RKO (cell line): ENCODE measurements at places on chromosomes 13 and 19.

GRCh38 chr19:10230861-10231611, at the start of gene S1PR2:
Gene S1PR2, minus strand, starts transcription at chr19:10231331. Its CDS starts 6,426 bp downstream, at chr19:10224905.
- DNase-seq = peak; percentile 80

DNA sequence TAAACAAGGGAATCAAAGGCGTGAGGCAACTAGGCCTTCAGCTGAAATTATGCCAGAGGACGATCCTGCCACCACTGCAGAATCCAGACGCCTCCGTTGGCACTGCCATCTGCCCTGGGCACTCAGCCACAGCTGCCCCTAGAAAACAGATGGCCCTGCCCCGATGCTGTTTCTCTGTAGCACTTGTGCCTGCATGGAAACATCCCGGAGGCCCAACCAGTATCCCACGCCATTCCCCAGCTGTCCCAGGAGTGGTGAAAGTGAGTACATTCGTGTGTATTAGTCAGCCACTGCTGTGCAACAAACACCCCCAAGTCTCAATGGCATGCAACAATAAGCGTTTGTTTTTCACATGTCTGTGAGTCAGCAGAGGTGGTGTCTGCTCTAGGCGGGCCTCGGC, 8.9 kb upstream of the CRTC1 start:
- peak; percentile 23 for DNase-seq

- no peak for DNase-seq
Measured at GRCh38 chr19:35352177-35352447, 4.4 kb downstream of the FFAR1 start.

GRCh38 chr19:5706876-5707573, 12.9 kb downstream of the LONP1 start:
- DNase-seq = no peak

DNA sequence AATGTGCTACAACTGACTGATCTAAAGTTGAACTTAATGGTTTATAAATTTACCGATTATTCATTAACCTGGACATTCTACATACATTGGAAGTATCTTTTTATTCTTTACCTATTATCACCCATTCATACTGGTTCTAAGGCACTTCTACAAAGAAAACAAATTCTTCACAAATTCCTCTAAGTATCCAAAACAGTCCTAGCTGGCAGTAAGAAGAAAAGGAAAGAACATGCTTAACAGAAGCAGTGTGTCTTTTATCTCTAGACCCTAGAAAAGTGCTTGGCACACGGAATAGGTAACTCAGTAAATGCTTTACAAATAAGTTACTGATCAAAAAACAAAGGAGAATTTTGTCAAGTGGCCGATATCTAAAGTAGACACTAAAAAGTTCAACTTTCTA, 32.8 kb downstream of the TSC22D1 start:
- no peak for DNase-seq

GRCh38 chr13:114013952-114014629, 40.2 kb upstream of the C13orf46 start:
- DNase-seq = no peak

DNA sequence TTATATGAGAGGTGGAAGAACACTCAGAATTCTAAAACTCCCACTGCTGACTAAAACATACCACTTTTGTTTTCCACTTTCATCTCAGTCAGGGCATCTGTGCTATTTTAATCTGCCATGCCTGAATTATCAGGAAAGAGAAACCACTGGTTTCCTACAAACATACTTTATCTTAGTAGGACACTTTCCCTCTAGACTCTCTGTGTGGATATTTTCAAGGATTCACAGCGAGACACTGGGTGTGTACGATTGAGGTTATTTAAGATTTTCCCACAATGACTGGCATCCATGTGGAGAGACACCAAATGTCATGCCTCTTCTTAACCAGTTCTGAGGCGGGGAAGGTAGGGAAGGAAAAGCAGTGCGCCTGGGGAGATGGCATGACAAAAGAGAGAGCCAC, 212.2 kb downstream of the ENOX1 start:
- no peak for DNase-seq

- DNase-seq = peak; percentile 51
Measured at GRCh38 chr19:1361601-1362386, 21.9 kb upstream of the NDUFS7 start.

DNA sequence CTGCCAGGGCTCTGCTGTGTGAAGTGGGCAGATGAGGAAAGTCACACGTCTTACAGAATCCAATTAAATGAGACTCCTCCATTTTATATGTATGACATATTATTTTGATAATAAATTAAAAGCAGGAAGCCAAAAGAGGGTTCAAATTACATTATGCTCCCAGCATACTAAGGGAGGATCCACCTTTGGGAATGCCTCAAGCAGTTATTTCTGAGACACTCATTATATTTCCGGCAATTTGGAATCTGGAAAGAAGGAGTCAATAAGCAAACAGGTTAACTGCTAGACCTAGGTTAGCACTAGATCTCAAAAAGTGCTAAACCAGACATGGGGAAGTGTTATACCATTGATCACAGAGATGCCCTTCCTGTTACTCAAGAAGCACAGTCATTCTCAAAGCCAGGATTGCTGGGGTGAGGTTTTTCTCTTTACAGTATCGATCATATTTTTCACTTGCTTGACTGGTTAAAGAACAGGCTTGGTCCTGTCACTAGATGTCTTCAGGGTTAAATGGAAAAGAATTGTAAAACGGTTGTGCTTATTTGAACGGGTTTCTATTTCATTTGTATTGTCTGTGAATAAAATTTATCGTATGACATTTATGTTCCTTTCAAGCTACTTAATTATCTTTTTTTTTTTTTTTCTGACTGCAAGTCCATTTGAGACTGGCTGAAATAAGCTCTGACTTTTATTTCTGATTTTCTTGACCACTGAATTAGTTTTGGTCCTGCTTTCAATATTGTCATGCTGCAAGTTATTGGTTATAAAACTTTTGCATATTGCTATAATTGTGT, 523.2 kb downstream of the KLF12 start:
- DNase-seq = no peak

DNA sequence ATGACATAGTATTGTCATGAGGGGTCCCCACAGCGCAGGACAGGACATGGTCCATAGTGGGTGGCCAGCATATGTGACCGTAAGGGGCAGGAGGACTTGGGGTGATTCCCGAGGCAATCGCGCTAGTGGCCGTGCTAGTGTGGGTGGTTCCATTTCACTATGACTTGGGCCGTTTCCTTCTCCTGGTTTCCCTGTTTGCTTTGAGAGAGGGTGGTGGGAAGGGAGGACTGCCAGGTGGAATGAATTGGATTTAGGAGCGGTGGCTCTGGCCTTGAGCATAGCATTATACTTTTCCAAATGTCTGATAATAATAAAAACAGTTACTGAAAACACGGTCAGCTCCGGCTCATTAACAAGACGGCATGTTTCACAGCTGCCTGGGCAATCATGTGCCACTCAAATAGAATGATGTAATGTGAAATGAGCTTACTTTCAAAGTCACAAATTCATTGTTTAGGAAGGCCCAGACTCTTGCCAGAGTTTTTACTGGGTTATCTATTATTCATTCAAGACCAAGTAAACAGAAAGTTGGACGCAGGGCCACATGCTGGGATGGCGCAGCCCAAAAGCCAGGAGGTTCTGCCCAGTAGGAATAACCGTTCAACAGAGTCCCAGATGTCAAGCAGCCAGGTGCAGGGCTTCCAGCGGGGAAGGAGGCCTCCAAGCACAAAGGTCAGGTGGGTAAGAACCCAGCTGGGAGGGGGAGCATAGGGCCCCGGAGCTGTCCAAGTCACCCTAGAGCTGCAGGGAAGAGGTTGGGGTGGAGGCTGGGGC, 19.6 kb upstream of the SLC15A1 start:
- DNase-seq = no peak
